ENCODE measurements at places on chromosomes 3 and 15. TPM values are rescaled to one million over a fixed set of nuclear protein-coding genes. Genes with fewer than 3 reads are reported as not detected.

The AHSG gene
- not detected for total RNA-seq

The EAF2 gene
- total RNA-seq: 2.9 TPM

The CDC25A gene
- total RNA-seq: 0.33 TPM

DNA sequence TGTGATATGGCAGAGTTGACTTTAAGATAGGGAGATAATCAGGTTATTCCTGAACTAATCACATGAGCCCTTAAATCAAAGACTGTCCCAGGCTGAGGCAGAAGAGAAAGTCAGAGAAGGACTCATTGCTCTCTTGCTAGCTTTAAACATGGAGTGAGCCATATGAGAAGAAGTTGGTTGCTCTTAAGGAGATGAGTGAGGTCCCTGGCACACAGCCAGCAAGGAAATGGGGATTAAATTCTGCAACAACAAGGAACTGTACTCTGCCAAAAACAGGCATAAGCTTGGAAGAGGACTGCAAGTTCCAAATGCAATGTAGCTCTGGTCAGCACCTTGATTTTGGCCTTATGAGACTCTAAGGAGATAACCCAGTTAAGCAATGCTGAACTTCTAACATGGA, 457.0 kb downstream of the PLOD2 start:
- no peak for DNase-seq

- no peak for DNase-seq
Observed at GRCh38 chr3:172126741-172127140, 87.4 kb downstream of the FNDC3B start.

- no peak for DNase-seq
Observed at GRCh38 chr15:101470548-101471239, 18.8 kb downstream of the PCSK6 start.

- DNase-seq: no peak
Observed at GRCh38 chr15:91872356-91873137, 19.0 kb downstream of the SLCO3A1 start.

DNA sequence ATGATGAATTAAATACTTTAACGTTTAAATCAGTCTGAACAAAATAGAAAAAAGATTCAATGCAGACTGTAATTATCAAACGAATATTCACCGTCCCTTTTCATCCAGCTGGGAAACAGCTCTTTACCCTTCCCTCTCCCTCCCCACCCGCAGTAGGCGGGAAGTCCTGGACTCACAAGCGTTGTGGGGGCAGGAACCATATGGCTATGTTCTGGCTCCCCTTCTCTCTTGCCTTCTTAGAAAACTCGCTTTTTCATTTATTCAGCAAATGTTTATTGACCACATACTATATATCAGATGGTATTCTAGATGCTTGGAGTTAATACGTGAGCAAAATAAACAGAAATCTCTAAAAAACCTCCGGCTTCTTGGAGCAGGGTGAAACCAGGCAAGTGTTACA, 715 bp upstream of the SCAPER start:
- no peak for DNase-seq

- DNase-seq: no peak
Observed at GRCh38 chr3:127779747-127780146, 42.6 kb downstream of the MGLL start.

DNA sequence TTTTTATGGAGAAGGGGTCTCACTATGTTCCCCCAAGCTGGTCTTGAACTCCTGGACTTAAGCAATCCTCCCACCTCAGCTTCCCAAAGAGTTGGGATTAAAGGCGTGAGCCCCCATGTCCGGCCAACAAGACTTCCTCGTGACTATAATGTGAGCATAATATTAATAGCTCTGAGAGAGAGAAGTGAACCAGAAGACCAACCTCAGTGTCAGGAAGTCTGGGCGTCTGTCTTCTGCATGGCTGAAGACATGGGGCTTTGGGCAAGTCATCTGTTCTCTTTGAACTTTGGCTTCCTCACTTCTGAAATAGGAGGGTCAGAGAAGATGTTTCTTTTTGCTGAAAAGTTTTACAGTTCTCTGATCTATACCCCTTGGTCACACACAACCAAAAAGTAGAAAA, 92.1 kb downstream of the SLC49A4 start:
- no peak for DNase-seq

GRCh38 chr3:196754091-196754981, 14.7 kb downstream of the PAK2 start:
- no peak for DNase-seq

- DNase-seq: no peak
Observed at GRCh38 chr3:12750658-12751071, 8.4 kb downstream of the TMEM40 start.

GRCh38 chr3:137588871-137589270, 175.2 kb upstream of the SOX14 start:
- no peak for DNase-seq

DNA sequence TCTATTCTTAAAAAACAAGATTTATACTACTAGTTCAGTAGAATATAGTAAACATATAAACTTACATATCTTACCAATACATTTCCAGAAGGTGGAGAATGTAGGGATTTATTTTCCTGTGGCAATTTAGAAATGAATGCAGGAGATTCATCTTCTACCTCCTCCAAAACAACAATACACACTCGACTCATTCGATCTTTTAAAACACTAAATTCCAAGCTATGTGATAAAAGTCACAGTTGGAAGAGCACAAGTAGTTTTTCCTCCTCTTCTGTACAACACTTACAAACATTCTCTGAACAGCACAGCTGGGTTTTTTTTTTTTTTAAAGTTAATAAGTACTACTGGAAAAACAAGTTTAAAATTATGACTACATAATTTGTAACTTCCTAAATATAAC, 1.4 kb downstream of the ANKRD28 start:
- DNase-seq: no peak

Data from esophagus muscularis mucosa (tissue), 4 donors.